ENCODE measurements at places on chromosomes 2 and 18.

GRCh38 chr2:98028101-98028561 is 32.4 kb upstream of the TMEM131 start:
- no peak for DNase-seq

DNA sequence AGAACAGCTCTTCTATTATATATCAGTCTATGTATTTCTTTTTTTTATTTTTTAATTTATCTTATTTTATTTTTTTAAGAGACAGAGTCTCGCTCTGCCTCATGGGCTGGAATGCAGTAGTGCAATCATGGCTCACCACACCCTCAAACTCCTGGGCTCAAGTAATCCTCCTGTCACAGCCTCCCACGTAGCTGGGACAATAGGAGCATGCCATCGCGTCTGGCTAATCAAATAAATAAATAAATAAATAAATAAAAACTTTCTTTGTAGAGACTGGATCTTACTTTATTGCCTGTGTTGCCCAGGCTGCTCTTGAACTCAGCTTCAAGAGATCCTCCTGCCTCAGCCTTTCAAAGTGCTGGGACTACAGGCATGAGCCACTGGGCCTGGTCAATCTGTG is 117.0 kb downstream of the RBMS1 start:
- no peak for DNase-seq

DNA sequence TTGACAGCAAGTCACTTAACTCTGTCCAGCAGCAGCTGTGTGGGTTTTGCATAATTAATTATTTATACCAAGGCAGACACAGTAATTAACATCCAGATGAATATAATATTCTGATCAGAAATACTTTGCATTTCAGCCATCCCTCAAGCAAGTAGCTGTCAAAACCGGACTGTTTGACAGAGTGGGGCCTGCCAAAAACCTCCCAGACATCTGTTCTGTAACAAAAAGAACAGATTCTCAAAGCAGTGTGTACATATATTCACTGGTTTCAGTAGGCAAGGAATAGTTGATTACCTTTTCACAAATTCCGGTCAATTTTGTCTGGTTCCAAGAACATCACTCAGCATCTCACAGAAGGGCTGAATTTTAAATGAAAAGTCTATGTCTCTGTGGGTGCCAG is 291.6 kb downstream of the CMPK2 start:
- no peak for DNase-seq

DNA sequence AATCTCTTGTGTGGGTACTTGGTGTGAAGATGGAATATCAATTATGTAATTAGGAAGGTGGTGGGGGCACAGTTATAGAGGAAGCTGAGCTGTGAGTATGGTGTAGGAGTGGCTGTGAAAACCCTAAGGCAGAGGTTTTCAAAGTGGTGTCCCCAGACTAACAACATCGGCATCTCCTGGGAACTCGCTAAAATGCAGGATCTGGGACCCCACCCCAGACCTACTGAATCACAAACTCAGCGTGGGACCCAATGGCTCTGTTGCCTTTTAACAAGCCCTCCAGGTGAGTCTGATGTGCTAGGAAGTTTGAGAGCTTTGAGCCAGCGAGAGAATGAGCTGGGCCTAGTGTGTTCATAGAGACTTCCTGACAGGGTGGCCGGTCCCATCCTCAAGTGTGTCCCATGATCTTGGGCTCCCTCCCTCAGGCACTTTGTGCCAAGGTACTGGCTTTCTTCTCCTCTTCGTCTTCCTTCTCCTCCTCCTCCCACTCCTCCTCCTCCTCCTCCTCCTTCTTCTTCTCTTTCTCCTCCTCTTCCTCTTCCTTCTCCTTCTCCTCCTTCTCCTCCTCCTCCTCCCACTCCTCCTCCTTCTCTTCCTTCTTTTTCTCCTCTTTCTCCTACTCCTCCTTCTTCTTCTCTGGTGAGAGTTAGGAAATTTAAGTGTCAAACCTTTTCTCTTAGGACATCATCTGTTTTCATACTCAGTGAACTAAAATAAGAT is 86.6 kb downstream of the PDK1 start:
- no peak for DNase-seq

DNA sequence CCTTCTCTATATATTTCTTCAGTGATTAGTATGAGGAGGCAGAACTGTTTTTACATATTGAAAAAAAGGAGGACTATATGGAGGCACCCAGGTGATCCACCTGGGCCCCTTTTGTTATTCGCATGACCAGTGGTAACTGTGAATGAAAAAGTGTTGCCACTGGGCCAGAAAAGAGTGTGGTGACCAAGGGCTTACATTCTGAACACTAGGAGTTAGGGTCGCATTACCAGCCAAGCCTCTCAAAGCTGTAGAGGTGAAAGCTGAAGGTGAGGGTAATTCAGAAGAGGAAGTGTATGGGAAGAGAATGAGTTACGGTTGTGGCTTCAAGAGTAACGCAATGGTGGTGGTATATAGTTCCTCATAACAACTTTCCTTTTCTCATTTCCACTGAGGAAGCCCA is 487.6 kb downstream of the TMEM182 start:
- DNase-seq = no peak

GRCh38 chr18:7158216-7158615 is 40.6 kb upstream of the LAMA1 start:
- no peak for DNase-seq

GRCh38 chr2:120231974-120232635 is 8.9 kb upstream of the TMEM185B start:
- peak; percentile 77 for DNase-seq

DNA sequence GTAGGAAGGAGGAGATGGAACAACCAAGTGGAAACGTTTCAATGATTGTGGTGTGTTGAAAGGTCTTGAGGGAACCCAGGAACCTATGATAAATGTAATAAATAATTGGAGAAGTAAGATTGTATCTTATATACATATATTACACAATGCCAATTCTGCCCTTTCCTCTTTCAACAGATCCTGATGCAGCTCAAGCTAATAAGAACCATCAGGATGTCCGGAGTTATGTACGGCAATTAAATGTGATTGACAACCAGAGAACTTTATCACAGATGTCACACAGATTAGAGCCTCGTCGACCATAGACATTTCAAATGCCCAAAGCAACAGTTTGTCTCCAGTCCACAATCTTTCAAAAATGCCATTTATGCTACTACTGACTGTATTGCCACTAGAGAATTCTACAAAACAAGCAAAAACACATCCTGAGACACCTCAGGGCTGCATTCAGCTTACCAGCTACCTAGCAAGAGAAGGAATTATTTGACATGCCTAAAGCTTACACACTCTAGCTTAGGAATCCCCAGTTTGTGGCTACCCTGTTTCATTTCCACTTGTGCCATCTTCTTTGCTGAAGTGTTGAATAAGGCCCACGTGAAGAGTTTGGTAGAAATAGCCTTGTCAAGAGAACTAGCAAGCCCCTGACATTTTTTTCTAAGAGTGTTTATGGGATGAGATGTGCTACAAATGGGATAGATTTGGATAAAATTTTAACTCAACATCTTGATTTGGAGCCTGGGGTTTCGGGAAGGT is 24.0 kb upstream of the MAP3K20 start:
- no peak for DNase-seq

DNA sequence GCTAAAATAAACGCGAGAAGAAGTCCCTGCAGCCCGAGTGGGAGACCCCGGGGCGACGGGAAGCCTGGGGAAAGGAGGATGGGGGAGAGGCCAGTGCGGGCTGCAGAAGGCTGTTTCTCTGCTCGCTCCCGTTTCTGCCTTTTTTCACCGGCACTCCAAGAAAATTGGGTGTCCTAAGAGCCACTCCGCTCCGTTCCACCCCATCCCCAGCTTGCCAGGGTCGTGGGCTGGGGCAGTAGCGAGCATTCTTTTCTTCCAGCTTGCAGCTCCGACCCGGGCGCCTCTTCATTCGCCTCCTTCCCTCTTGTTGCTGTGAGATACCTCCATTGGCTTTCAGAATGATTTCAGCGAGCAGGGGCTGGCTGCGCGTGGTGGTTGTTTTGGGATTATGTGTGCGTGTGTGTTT is 1.1 kb downstream of the HOXD3 start:
- DNase-seq = no peak

GRCh38 chr2:147847746-147848391 is 3.0 kb downstream of the ACVR2A start:
- DNase-seq = no peak

GRCh38 chr18:49189772-49190171 is 239.0 kb upstream of the SMAD7 start:
- no peak for DNase-seq

DNA sequence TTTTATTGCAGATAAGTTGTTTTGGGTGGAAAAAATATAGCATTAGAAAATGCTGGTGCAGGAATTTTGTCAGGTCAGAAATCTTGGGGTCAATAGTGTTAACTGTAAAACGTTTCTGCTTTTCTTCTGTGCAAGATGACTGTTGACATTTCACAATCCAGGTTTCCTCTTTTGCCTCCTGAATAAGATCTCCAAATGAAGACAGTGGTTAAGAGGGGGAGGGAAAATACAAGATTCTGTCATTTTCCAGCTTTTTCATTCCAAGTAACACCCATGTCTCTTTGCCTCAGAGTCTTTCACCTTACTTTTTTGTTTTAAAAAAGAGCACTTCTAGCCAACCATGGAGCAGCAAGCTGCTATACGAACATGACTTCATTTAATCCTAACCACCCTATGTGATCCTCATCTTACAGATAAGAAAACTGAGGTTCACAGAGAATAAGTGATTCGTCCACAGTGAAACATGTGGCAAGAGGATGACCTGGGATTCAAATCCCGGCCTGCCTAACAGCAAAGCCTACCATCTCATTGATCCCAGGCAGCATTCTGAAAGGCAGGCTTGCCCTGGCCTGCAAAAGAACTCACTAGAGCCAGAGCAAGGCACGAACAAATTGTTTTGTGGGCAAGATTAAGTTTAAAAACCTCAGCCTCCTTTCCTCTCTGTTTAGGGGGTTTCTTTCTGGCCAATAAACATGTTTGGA is 3.0 kb downstream of the PLEK start:
- no peak for DNase-seq

DNA sequence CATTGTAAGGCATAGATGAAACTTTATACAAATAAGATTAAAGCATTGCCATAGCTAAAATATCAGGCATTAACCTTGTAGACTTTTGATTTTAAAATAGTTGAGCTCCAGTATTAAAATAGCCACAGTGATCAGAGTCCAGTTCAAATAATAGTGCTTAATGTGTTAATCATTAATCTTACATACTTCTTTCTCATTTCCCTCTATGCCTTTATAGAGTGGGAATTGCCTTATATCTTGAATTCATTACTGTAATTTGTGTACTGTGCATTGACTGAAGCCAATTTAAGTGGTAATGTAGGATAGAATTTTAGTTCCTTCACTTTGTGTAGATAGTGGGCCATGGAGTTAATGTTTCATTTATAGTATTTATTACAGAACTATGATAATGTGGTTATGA is 549.2 kb upstream of the VWC2L start:
- no peak for DNase-seq

DNA sequence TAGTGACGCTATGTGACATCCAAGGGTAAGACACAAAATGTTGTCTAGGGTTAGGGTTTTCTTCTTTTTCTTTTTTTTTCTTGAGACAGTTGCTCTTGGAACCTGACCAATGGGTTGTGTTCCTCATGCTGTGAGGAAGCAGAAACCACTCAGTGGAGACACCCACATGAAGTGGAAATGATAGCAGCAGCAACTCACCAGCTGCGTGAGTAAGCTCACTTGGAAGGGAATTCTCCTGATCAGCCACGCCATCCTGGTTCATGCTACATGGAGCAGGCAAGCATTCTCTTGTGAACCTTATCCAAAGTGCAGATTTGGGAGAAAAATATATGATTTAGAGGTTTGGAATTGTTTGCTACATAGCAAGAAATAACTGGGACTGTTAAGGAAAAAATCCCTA is 863.7 kb downstream of the EPHA4 start:
- DNase-seq = no peak

GRCh38 chr18:79488311-79489050 is 92.8 kb downstream of the NFATC1 start:
- no peak for DNase-seq

GRCh38 chr2:127081826-127082633 is 24.9 kb downstream of the BIN1 start:
- DNase-seq = peak; percentile 86

- peak; percentile 48 for DNase-seq
These were observed 80.0 kb downstream of the GFPT1 start for GRCh38 chr2:69306822-69307578.

- no peak for DNase-seq
These were observed 107.3 kb downstream of the CPS1 start for GRCh38 chr2:210663631-210664089.

DNA sequence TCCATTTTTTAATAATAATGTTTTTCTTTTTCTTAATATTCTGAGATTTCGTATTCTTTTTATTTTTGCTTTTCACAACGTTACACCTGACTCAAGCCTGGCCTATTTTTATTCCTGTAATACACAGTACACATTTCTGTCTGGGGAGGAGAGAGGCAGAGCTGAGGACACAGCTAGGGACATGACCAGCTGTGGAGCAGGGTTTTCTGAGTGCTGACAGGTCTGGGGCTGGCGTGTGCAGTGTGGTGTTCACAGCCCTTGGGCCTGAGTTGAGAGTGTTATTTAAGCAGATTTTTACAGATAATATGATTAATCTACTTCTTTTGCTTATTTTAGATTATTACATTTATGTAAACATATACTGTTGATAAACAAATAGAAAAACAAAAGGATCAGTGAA is 55.9 kb downstream of the ZAP70 start:
- no peak for DNase-seq

- DNase-seq = no peak
These were observed 39.4 kb downstream of the SERPINB8 start for GRCh38 chr18:64009305-64009704.

- no peak for DNase-seq
These were observed 1124.9 kb upstream of the ZEB2 start for GRCh38 chr2:145644820-145645302.

DNA sequence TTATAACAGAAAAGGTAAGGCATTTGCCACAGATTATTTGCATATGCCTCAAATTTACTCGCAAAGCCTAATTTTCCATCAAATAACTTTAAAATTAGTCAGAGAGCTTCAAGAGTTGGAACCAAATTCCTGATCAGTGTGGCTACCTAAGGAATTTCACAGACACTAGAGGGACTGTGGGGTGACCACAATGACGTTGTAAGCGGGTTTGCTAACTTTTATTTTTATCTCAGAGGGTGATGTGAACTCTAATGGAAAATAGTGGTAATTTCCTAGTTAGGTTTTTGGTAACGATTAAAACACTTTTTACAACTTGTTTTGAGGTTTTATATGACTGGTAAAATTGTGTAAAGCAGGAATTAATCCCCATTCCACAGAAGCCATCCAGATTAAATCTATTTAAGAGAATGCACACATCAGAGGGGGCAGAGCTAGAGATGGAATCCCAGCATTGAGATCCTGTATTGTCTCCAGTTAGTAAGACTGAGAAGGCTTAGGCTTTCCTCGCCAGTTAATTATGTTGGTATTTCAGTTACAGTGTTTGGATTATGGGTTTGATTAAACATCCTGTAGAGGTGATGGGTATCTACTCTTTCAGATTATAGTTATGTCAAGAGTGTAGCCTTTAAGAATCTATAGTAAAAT is 129.0 kb downstream of the GPD2 start:
- no peak for DNase-seq

Measured in CD4-positive, alpha-beta T cell treated with Interleukin-6 at 100 ng/mL for 8 hours (primary cell).